Upper lobe of left lung (tissue), 6 donors: ENCODE measurements at places on chromosomes 3 and 15.

DNA sequence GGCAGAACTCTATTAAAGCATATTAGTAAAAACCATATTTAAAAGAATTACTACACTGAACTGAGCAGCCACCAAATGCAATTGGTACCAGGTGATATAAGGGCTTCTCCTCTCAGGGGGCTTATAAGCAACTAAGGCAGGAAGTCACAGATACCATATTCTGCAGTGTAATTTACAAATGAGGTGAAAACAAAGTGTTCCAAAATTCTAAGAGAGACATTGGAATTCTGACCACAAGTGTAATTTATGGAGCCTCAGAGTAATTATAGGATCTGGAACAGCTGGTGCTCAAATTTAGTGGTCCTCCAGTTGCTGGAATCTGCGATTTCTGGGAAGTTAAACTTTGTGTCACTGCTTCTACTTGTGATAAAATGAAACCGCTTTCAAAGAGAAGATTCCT lies 3.1 kb upstream of the NR1I2 start:
- no peak for DNase-seq

DNA sequence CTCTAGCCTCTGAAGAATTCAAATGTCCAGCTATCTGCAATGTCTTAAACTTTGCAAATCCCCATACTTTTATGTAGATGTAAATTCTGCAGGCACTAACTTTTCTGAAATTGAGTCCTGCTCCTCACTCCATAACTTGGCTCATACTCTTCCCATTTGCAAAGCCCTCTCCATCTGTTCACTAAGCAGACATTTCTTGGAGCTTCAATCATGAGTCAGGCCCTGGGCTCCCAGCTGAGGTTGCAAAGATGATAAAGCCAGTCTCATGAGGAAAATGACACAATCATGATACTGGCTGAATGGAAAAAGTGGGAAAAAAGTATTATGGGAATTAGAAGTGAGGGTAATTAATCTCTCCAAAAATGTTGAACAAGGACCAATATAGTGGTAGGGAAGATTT lies 507.6 kb downstream of the NR2F2 start:
- DNase-seq = no peak

DNA sequence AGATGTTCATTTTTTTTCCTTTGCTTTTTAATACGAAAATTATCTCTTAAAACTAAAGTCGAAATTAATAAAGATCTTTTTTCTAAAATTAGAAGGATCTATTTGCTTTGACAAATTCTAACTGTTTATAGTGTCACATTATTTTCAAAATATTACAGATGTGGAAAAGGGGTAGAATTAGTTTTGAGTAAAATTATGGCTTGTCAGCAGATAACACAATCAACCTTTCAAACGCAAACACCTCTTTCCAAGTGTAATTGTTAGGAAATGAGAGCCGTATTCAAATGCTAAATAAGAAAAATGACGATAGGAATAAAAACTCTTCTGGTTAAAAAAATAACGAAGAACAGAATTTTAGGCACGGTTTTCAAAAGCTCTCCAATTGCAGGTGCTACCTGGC lies 704.7 kb downstream of the NLGN1 start:
- DNase-seq = no peak

GRCh38 chr3:133884887-133885711 lies 10.6 kb downstream of the RAB6B start:
- DNase-seq = no peak

- DNase-seq = no peak
These were observed 118.5 kb upstream of the SLC25A36 start for GRCh38 chr3:140823106-140823505.

- no peak for DNase-seq
These were observed 68.9 kb upstream of the CSPG5 start for GRCh38 chr3:47647550-47647949.
